ENCODE measurements at places on chromosomes 11 and 22.

GRCh38 chr11:47270331-47271271 is 668 bp downstream of the MADD start:
- DNase-seq = no peak

DNA sequence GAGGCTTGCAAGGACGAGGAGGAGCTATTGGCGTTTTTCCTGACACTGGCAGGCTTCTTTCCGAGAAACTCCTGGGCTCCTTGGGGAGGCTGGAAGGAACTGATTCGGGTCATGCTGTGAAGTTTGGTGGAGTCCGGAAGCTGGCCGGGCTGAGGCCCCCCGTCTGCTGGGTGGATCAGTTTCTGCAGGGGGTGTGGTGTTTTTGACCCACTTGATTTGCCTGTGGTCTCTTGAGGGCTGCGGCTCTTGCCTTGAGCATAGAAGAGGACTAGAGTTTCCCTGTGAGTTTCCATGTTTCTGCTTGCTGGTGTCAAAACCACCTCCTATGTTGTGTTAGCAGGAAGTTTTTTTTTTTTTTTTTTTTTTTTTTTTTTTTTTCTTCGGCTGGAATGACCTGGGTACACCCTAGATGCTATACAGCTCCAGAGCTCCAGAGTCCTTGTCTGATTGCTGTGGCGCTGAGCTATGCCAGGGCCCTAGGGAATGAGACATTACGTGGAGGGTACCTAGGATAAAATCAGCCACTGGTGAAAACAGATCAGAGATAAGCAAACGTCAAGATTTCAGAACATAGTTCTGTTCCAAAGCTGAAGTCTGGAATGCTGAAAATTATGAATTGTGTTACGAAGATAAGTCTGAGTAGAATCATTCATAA is 728 bp downstream of the TBC1D22A start:
- no peak for DNase-seq

DNA sequence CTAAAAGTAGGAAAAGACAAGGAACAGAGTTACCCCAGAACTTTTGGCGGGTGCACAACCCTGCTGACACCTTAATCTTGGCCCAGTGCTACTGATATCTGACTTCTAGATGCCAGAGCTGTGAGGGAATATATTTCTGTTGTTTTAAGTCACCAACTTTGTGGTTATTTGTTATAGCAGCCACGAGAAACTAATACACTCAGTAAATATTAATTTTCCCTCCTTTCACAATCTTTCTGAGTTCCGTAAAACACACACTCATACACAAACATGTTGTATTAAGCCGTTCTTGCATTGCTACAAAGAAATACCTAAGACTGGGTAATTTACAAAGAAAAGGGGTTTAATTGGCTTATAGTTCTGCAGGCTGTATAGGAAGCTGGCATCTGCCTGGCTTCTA is 16.1 kb upstream of the ZDHHC13 start:
- no peak for DNase-seq

DNA sequence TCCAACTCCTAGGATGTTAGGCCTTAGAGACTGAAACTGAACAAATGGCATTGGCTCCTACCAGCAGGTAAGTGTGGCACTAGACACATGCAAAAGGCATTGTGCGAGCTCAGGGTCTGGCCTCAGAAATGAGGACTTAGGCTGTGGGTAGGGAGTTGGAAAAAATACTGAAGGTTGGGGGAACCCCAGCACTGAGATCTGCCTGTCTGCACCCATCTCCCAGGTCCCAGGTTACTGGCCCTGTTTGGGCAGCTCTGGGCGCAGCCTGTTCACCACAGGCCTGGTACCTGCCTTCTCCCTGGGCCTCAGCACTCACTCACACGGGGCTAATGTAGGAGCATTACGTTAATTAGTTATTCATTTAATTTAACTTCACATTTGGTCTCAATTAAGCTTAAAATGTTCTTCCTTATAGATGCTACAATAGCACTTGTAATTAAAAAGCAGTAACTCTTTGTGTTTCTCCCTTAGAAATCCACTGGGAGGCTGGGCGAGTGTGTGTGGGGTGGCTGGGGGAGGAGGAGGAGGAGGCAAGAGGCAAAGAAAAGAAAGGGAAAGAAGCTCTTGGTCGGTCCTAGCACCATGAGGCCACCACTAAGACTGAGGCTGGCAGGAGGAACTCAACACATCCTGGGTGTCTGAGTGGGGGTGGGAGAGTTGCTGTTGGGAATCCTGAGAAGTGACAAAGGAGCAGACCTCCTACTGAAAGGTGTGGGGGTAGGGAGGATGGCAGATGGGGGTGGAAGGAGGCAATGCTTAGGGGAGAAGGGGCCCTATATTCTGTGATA is 19.4 kb downstream of the TMEM218 start:
- DNase-seq = no peak

- no peak for DNase-seq
Observed at GRCh38 chr11:75468534-75469340, 35.7 kb upstream of the KLHL35 start.

GRCh38 chr11:14676068-14676467 is 32.5 kb downstream of the PDE3B start:
- no peak for DNase-seq

- DNase-seq = no peak
Observed at GRCh38 chr11:18768472-18768901, 23.1 kb downstream of the PTPN5 start.

- DNase-seq = no peak
Observed at GRCh38 chr11:76665921-76666351, 4.6 kb downstream of the LRRC32 start.

DNA sequence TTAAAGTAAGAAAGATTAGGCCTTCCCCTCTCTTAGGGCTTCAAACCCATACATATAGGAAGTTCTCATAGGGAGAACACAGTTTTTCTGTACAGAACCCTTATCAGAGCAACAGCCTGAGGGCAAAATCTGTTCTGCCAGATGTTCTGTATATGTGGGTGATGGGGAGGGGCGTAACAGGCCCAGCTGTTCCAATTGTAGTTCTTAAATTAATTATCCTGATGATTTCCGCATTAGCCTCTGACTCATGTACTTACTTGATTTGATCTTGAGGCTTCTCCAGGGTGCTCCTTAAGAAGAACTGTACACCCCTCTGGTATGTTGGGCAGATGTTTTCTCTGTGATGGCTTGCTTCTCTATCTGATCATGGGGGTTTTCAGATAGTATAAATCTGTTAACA is 123.1 kb upstream of the C11orf87 start:
- DNase-seq = no peak

GRCh38 chr11:61353131-61354067 is 8.3 kb downstream of the CYB561A3 start:
- DNase-seq = no peak

GRCh38 chr22:27406389-27406861 is 395.1 kb downstream of the MN1 start:
- no peak for DNase-seq

- DNase-seq = no peak
Observed at GRCh38 chr22:22746963-22747933, 102.8 kb downstream of the GGTLC2 start.

- DNase-seq = no peak
Observed at GRCh38 chr11:7603031-7603781, 70.1 kb downstream of the CYB5R2 start.

DNA sequence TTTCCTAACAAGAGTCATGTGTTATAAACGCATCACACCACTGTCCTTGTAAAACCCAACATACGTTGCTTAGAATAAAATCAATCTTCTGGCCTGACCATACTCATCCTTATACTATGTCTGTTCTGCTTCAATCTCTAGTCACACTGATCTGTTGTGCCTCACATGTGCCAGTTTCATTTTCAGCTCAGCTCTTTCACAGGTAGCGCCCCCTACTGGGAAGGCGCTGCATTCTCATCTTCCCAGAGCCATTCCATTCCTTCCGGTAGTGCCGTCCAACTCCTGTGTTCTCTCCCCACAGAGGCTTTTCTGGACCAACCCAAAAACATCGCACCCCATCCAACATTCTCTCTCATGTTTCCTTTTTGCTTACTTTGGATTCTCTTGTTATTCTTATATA is 22.2 kb downstream of the CASP5 start:
- peak; percentile 57 for DNase-seq

DNA sequence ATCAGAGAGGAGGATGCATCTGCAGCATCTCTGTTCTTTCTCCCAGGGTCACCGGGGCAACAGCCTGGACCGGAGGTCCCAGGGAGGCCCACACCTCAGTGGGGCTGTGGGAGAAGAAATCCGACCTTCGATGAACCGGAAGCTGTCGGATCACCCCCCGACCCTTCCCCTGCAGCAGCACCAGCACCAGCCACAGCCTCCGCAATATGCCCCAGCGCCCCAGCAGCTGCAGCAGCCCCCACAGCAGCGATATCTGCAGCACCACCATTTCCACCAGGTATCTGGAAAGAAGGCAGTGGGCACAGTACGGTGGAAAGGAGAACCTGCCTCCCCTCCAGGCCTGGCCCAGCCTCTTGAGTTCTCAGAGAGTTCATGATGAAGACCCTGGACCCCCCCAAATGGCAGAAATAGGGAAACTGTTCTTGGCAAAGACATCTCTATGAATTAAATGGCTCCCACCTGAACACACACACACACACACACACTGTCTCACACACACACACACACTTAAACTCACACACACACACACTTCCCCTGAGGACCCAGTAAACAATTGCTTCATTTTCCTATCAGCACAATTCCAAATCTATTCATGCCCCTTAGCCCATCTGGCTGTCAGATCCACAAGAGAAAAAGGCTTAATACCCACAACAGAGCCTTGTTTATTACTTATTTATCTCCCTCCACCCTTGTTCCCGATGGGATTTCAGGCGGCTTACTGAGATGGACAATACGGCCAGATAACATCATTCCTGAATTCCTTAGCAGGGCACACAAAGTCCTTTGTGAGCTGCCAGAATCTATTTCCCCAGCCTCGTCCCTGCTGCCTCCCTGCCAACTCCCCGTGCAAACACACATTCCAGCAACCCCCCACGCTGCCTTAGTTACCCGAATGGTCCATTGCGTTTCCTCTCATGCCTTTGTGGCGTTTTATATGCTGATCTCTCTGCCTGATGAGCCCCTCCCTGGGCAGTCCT is 8.1 kb downstream of the TMA7B start:
- no peak for DNase-seq

- DNase-seq = no peak
Observed at GRCh38 chr22:22836635-22837034, 51.0 kb upstream of the IGLL5 start.

- no peak for DNase-seq
Observed at GRCh38 chr11:11461473-11461872, 108.4 kb upstream of the CSNK2A3 start.

GRCh38 chr11:64449381-64450167 is 90.6 kb downstream of the RPS6KA4 start:
- peak; percentile 88 for DNase-seq

DNA sequence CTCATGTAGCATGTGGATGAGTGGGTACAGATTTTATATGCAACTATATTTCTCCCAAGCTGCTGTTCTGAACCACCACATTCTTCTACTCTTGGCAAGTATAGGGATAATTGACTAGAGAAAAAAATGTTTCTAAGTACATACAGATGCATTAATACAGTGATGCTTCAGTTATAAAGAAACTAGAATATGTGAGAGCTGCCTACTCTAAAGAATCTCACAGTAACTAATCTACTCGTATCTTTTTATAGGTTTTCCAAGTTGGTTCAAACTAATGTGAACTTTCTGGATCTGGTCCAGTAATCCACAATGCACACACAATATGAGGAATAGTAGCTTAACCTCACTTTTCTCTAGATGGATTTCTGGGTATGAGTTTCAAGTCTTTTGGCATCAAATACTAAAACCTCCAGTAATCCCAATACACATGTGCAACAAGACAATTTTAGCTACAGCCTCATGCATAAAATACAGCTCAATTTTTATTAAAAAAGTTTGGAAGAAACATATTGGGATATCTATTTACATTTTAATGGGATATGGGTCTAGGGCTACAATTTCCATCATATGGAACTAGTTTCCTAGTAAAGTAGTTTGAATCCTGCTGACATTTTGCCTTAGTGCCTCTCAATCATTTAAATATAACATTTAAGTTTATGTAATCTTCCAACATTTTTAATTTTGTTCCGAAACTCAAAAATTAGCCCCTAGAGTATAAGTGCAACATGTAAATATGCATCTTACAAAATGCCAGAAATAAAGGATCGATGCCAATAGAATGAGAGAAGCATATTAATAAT is 2209.7 kb downstream of the LRRC4C start:
- DNase-seq = no peak

DNA sequence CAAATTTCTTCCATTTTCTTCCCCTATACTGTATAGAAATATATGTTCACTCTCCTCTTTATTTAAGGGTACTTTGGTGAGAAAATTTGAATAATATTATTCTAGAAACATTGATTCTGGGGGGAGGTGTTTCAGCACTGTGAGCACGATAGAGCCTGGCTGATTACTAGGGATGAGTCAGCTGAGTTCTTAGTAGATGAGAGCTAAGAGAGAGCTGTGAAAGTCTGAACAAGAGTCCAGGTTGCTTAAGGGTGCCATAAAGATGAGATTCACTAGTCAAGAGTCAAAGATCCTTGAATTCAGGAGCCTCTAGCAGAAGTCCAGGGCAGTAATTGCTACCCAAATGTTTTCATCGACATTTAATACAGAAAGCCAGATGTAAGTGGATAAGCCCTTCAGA is 756.6 kb upstream of the API5 start:
- no peak for DNase-seq
